ENCODE measurements at places on chromosomes 7 and 10.

DNA sequence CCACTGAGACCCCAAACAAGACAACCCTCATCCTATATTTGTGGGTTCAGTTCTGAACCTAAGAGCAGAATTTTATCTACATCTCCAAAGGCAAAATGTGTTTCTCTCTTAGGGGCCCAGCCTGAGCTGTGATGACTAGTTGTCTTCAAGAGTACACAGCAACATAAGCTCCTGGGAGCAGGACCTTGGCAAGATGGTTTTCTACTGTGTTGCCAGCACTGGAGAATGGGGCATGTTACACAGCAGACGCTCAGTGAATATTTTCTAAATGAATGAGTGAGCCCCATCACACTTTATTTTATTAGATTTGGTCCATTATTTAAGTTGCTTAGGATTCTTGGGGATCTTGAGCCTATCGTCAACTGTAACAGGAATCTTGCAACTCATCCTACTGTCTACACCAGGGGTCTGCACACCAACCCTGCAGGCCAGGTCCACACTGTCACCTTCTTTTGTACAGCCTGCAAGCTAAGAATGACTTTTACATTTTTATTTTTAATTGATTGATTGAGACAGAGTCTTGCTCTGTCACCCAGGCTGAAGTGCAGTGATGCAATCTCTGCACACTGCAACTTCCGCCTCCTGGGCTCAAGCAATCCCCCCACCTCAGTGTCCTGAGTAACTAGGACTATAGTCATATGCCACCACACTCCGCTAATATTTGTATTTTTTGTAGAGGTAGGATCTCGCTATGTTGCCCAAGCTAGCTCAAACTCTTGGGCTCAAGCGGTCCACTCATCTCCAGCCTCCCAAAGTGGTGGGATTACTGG lies 347.1 kb downstream of the FGFR2 start:
- peak; percentile 88 for DNase-seq

GRCh38 chr7:44574287-44574872 lies 672 bp upstream of the DDX56 start:
- no peak for DNase-seq

GRCh38 chr10:84567133-84567532 lies 238.7 kb downstream of the CCSER2 start:
- DNase-seq, result no peak

- no peak for DNase-seq
Measured at GRCh38 chr7:41244246-41244645, 458.6 kb downstream of the INHBA start.

- DNase-seq, result peak; percentile 66
Measured at GRCh38 chr7:22569586-22570321, 69.8 kb upstream of the STEAP1B start.

GRCh38 chr7:137032436-137032835 lies 164.0 kb downstream of the CHRM2 start:
- DNase-seq, result no peak

Measured in esophagus muscularis mucosa (tissue), 4 donors.